ENCODE measurements at places on chromosomes 5 and 9.

DNA sequence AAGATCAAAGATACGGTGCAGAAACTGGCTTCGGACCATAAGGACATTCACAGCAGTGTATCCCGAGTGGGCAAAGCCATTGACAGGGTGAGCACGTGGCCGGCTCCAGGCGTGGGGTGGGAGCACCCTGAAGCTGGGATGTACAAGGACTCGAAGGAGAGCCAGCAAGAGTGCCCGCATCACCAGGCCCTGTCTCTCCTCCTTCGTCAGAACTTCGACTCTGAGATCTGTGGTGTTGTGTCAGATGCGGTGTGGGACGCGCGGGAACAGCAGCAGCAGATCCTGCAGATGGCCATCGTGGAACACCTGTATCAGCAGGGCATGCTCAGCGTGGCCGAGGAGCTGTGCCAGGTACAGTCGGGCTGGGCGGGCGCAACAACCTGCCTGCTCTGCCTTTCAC is 11.0 kb downstream of the NHP2 start:
- DNase-seq, result no peak

GRCh38 chr9:133948561-133949485 is 43.3 kb downstream of the VAV2 start:
- DNase-seq, result no peak

GRCh38 chr9:69658987-69659675 is 13.0 kb downstream of the APBA1 start:
- DNase-seq, result no peak

- DNase-seq, result no peak
Measured at GRCh38 chr9:71638627-71639026, 129.7 kb downstream of the CEMIP2 start.

DNA sequence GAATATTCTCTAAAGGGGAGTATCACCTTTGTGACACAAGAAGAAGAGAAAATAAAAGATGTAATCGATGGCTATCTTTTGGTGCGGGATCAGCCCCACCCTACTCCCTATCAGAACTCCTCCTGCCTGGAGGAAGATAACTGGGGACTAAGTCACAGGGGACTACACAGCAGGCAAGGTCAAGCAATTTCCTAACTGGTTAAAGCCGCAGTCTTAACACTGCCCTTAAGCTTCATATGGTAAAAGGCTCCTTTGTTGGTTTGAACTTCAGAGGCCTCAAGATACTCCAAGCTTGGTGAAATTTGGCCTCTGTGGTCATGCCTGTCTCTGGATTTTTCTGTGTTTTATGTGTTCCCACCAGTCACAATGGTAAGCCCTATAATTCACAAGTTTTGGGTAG is 1.3 kb upstream of the SHISAL2B start:
- DNase-seq, result no peak

- DNase-seq, result peak; percentile 46
Measured at GRCh38 chr5:121164632-121165031, 687.0 kb upstream of the FTMT start.

GRCh38 chr5:98432378-98432777 is 341.1 kb upstream of the RGMB start:
- DNase-seq, result no peak

DNA sequence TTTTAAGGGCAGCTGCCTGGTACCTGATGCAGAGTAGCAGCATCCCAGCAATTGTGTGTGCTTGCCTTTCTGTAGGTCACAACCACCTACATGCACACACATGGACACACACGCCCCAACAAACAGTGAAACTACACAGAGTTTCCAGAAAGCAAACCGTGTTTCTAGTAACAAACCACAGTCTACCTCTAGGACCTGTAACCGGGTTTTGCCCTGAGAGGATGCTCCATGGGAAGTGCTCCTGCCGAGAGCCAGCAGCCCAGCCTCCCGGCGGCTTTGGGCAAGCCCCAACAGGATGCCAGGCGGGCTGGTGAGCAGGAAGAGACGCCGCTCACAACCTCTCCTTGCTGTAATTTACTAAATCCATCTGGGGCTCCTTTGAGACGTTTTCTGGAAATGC is 4.1 kb upstream of the TCF7 start:
- no peak for DNase-seq

GRCh38 chr9:135241381-135242048 is 154.0 kb downstream of the OLFM1 start:
- DNase-seq, result peak; percentile 6

- no peak for DNase-seq
Measured at GRCh38 chr5:103793595-103794182, 231.1 kb upstream of the NUDT12 start.

DNA sequence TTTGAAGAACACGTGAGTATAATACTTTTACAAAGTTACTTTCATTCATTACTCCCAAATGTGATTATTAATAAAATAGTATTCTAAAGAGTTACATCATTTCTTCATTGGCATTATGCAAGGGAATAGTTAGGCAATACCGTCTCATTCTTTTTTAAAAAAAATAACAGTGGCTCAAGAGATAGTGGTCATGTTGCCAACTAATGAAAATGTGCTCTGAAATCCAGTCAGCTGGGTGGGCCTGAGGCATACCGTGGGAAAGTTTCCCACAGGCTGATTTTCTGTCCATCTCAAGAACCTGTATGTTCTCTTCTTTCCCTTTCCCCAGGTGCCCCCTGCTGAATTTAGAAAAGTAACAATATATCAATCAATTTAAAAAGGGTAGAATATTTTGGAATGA is 40.8 kb upstream of the ROPN1L start:
- no peak for DNase-seq

DNA sequence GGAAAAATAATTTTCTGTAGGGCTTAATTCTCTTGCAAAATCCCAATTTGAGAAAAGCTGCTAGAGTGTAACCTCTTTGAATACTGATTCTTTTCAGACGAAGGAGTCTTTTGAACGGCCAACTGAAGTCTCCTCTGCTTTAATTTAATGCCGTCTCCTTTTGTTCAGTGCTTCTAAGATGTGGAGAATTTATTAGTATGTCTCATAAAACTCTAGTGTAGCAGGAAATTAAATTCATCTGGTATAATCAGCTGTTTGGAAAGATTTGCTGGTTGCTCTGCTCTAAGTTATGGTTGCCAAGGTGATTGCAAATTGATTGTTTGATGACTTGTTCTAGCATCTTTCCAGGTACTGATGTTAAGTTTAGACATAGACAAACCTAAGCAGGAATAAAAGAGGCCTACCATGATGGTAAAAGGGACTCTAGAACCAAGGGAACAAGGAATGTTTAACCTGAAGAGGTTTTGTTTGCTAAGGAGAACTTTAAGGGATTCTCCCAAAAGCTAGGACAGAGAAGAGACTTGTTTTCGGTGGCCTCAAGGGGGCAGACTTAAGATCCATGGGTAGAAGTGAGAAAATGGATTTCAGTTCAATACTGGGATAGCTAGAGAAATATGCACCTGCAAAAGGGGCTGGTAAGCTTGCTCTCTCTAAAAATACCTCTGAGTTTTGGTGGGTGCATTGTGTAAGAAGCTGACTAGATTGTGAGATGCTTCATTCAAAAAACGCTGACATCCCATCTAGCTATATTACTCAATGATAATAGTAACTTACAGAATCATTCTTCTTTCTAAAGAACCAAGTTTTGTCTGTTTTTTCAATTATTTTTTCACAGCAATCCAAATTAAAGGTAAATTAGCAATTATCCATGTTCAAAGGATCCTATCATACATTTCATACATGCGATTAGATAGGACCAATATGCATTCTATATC is 5.7 kb upstream of the ADRB2 start:
- DNase-seq, result peak; percentile 47

DNA sequence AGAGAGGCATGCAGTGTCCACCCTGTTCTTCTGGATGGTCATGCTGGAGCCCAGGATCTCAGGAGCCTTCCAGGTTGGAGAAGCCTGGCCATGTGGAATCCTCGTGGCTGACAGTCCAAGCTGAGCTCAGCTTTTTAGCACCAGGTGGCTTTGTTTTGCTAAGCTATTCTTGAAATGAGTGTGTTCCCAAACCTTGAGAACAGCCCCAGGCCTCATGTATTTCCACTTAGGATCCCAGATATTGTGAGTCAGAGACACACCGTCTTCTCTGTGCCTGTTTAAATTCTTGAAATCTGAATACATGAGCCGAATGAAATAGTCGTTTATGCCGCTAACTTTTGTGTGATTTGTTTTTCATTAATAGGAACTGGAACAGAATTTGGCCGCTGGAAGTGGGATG is 61.2 kb downstream of the IRX2 start:
- no peak for DNase-seq

DNA sequence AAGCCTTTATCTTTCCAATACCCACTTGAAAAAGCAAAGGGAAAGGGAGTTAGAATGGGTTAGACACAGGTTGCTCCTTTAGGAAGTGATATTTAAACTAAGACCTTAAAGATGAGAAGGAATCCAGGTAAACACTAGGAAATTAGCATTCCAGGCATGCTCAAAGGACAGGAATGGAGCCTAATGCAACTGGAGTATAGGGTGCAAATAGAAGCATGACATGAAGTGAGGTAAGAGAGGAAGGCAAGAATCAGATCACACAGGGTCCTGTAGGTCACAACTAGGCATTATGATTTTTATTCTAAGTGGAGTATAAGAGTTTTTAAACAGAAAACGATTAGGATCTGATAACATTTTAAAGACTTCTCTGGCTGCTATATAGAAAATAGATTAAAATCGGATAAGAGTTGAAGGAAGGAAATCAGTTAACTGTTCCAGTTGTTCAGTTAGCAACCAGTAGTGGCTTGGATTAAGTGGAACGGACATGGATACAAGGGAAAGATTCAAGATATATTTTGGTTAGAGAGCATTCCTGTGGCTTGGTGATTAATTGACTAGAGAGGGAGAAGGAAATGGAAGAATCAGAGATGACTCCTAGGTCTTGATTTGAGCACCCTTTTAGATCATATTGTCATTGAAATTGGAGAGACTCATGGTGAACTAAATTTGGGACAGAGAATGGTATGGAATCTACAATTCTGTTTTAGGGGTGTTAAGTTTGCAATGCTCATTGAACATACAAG is 95.9 kb downstream of the FBXO4 start:
- no peak for DNase-seq

- DNase-seq, result no peak
Measured at GRCh38 chr9:114055061-114055460, 23.0 kb downstream of the AMBP start.

GRCh38 chr5:135887881-135888614 is 7.6 kb downstream of the IL9 start:
- DNase-seq, result no peak

DNA sequence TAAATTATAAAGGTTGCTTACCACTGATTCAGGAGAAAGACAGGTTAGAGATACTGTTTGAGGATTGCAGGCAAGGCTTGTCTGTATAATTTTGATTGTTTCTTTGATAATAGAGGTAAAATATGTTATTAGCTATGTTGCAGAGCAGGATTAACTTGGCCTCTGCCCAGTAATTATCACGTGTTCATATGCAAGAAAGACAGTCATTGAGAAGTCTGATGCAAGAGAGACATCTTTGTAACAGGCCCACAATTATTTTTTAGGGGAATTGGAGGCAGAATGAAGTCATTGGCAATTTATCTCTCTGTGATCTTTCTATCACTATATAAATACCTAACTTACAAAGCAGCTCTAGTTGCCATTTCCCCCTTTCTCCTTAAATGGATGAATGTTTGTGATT is 46.0 kb downstream of the SLC44A1 start:
- no peak for DNase-seq

DNA sequence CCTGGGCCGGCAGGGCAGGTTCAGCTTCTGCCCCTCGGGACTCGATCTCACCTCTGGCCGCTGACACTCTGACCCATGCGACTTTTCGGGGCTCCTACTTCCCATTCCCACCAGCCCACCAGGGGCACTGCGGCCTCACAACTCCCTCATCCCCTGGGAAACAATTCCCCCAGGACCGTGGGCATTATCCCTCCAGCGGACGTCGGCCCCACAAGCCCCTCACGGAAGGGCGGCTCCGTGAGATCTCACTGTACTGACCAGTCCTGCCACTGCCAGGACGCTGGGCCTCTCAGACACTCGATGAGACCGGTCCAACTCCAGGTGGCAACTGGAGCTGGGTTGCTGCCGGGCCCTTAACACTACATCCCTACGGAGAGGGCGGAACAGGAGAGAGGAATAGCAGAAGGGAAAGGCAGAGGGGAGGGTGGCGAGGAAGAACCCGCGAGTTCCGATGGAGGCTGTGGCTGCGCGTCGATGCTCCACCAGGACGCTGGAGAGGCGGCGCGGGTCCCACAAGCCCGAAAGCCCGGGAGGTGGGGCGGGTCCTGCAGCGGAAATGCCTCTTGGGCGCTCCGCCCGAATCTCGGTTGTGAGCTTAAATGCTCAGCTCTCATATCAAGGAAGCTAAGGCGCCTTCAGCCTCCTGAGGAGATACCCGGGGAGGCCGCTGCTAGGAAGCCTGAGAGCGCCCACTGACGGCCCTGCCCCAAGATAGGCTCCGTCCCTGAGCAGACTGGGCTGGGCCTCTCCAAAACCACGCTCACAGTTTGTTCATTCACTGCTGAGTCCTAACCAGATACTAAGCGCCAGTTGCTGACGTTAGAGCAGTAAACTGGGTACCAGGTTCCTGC is 36.3 kb downstream of the VCP start:
- no peak for DNase-seq

DNA sequence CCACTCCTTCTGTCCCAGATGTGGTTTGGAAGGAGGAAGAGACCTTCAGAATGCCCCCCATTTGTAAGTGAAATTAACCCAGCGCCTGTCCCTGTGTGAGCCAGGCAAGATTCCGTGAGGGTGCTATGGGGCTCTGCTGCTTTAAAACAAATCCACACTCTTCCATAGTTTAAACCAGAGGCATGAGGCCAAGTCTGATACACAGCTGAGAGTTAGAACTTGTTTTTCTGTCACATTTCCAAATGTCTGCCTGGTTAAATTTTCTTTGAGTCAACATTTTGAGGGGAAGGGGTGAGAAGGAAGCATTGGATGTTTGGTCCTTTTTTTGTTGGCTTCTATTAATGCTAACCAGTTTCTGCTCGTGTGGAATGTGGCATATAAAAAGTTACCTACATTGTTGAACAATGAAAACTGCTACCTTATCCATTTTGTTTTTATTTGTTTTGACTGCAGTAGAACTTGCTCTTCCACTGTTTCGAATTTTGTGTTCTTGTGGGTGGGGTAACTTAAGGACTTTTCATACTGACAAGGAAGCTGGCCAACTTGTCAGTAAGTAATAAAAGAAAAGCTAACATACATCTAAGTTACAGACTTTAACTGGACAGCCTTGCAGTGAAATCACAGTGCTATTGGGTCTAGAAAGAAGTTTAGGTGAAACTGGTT is 12.9 kb downstream of the RGMB start:
- DNase-seq, result no peak

DNA sequence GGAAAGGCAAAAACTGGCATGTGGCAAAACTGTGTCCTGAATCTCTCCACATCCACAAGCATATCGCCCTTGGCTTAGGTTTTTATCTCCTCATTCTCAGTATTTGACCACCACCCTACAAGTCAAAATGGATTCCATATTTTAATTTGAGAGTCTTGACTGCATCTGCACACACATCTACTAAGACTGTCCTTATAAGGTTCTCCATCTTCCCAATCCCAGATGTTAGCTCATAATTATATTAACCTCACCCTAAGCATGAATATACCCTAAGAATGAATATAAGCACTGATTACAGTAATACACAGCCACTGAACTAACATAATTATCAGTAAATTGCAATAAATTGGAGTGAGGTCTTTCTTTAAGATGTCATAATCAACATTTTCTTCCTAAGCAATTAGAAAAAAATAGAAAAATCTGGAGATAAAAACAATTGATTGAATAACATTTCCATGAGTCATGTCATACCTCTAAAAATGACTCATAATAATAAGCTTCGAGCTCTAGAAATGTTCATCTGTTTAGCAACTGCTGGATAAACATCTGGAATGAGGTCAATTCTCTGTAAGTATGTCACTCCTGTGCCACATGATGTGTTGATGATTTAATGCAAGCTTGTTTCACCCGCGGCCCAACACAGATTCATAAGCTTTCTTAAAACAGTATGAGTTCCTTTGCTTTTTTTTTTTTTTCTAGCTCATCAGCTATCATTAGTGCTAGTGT is 39.9 kb upstream of the PAM start:
- no peak for DNase-seq

Data from BE2C (cell line).